ENCODE measurements at places on chromosomes 16 and 17. TPM values are rescaled to one million over a fixed set of nuclear protein-coding genes. Genes with fewer than 3 reads are reported as not detected.

GSDMA gene
- 1.3 TPM for total RNA-seq

OMG gene
- total RNA-seq: 0.11 TPM

DNA sequence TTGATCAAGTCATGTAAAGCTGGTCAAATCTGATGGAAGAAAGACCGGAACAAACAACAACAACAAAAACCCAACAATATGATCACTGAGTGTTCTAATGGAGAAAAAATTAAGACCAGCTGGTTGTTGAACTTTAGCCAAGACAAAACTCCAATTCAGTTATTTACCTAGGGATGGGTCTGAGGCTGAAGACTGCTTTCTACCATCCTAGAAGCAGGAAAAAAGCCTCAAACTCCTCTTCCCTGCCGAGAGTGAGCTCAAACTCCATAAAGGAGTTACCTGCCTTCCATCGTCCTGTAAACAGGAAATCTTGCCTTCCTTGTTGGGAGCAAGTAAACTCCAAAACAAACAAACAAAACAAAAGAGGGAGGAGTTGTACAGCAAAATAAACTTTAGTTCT, 23.1 kb upstream of the TMEM98 start:
- no peak for DNase-seq
- H3K27me3 ChIP-seq: peaks cover 14% of the 10 kb centered on the region
- no peaks in the 10 kb centered on the region for H3K36me3 ChIP-seq

DNA sequence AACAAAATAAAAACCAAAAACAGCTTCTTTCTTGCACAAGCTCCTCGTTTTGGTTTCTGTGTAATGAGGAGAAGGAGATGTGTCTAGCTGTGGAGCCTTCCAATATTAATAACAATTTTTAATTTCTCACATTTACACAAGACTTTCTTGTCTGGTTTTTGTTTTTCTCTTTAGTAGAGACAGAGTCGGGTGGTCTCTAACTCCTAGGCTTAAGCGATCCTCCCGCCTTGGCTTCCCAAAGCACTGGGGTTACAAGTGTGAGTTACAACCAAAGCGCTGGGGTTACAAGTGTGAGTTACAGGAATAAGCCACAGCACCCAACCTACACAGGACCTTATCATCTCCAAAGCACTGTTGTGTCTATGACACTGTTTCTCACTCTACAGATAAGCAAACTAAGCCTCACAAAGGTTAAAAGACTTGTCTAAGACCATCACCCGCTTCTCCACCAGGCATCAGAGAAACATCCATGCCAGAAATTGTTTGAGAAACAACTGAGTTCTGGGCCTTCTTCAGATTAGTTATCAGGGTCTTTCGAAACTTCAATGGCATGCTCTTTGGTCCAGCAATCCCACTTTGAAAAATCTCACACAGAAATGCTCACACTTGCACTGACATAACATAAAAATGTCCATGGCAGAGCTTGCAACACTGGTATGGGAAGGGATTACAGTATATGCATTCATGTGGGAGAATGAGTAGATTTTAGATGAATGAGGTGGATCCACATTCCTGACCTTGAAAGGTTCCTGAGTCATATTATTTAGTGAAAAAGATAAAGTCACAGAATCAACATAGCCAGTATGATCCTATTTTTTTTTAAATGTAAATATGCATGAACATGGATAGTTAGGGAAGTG, 3.9 kb downstream of the ABAT start:
- no peak overlapping the region for H3K27ac ChIP-seq
- peaks cover 9% of the 10 kb centered on the region for H3K36me3 ChIP-seq
- peaks cover 16% of the 10 kb centered on the region for H3K4me1 ChIP-seq
- H3K4me3 ChIP-seq: no peak overlapping the region
- no peaks in the 10 kb centered on the region for H3K27me3 ChIP-seq

DNA sequence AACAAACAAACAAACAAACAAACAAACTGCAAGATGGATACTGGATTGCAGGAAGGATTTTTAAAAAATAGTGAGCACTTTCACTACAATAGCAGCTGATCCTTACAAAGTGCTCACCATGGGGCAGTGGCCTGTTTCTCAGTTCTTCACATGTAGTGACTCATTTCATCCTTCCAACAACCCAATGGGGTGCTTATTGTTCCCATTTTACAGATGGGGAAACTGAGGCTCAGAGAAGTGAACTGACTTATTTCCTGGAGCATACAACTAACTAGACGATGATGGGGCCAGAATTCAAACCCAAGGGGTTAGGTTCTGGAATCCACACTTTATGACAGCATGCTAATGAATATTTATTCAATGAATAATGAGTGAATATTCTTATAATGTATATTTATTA, 61.2 kb downstream of the MYH11 start:
- no peak for DNase-seq
- no peaks in the 10 kb centered on the region for H3K36me3 ChIP-seq
- H3K4me3 ChIP-seq: no peak overlapping the region
- H3K4me1 ChIP-seq: no peaks in the 10 kb centered on the region
- H3K27me3 ChIP-seq: peaks cover 4% of the 10 kb centered on the region

DNA sequence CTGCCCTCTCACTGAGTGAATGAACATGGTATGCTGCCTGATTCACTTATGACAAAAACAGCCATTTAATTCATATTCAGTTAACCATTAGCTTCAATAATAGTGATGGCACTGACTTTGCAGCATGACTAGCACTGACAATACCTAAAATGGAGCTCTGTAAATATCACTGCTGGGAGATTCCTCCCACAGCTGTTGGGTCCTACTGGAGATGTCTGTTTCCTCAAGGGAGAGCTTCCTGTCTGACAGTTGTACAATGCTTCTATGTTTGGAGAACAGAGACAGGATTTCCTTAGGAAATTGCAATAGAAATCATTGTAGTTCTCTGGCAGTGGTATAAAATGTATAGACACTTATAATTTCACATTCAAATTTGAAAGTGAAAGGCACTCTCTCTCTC, 695.9 kb upstream of the CDH8 start:
- no peak overlapping the region for H3K27ac ChIP-seq
- H3K4me3 ChIP-seq: no peak overlapping the region
- H3K27me3 ChIP-seq: no peaks in the 10 kb centered on the region

DNA sequence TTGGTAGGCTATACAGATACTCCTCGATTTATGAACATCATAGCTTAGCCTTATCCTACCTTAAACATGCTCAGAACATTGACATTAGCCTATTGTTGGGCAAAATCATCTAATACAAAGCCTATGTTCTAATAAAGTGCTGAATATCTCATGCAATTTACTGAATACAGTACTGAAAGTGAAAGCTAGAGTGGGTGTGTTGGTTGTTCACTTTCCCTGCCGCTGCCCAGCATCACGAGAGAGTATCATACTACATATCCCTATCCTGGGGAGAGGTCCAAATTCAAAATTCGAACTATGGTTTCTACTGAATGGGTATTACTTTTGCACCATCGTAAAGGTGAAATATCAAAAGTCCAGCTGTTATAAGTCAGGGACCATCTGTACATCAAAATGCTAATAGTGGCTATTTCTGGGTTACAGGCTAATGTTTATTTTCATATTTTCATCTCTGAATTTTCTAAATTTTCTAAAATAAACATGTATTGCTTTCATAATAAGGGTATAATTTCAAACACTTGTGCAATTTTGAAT, 54.5 kb downstream of the NACA2 start:
- H3K27ac ChIP-seq: no peak overlapping the region
- DNase-seq: no peak
- no peaks in the 10 kb centered on the region for H3K4me1 ChIP-seq

- H3K36me3 ChIP-seq: peaks cover 36% of the 10 kb centered on the region
- no peaks in the 10 kb centered on the region for H3K27me3 ChIP-seq
- peak overlapping the region; percentile 25 for H3K27ac ChIP-seq
- DNase-seq: peak; percentile 76
- H3K4me3 ChIP-seq: no peak overlapping the region
Observed at GRCh38 chr17:78993241-78993956, 13.7 kb upstream of the LGALS3BP start.

GRCh38 chr17:48384164-48384563, 45.9 kb downstream of the SKAP1 start:
- DNase-seq: no peak
- no peak overlapping the region for H3K4me3 ChIP-seq
- peaks cover 40% of the 10 kb centered on the region for H3K4me1 ChIP-seq
- H3K27ac ChIP-seq: no peak overlapping the region
- peaks cover 50% of the 10 kb centered on the region for H3K36me3 ChIP-seq
- H3K27me3 ChIP-seq: no peaks in the 10 kb centered on the region

DNA sequence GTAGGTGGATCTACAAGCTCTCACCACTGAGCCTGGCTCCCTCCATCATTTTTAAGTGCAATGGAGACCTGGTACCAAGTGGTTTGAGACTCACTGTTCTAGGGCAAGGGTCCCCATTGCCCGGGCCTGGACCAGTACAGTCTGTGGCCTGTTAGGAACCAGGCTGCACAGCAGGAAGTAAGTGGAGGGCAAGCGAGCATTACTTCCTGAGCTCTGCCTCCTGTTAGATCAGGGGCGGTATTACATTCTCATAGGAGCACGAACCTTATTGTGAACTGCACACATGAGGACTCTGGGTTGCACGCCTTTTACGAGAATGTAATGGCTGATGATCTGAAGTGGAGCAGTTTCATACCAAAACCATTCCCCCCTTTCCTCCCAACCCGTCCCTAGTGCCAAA, 6.8 kb upstream of the ZNF594 start:
- no peaks in the 10 kb centered on the region for H3K36me3 ChIP-seq
- DNase-seq: peak; percentile 8
- H3K27ac ChIP-seq: peak overlapping the region; percentile 46
- peaks cover 13% of the 10 kb centered on the region for H3K4me1 ChIP-seq

DNA sequence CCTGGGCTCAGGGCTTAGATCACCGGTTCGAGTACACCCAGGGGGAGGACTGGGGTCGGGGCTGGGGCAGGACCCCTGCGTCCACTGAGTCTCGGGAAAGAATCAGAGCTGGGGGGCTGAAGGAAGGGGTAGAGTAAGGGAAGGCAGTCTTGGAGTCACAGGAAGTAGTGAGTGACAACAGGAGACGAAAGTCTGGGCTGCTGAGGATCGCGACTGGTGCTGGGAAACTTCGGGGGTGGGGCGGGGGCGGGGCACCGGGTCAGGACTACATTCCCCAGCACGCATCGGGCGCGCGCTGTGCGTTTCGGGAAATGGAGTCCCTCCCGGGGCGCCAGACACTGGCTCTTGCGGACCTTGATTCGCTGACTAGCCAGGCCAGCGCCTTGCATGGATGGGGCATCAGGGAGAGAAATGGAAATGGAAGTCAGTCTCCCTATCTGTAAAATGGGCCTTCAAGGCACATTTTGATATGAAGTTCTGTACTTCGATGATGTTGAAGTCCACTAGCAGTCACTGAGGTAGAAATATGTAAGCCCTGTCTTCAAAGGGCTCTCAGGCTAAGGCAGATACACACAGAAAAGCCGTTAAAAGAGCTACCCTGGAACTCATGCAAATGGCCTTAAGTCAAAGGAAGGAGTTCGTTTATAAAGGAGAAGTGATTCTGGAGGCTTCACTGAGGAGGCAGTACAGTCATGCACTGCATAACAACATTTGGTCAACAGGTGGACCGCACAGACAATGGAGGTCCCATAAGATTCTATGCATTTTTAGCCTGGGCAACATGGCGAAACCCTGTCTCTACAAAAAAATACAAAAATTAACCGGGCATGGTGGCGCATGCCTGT, 697 bp downstream of the CTF1 start:
- peak; percentile 88 for DNase-seq
- no peaks in the 10 kb centered on the region for H3K27me3 ChIP-seq
- H3K27ac ChIP-seq: peak overlapping the region; percentile 90
- peaks cover 41% of the 10 kb centered on the region for H3K4me1 ChIP-seq
- no peaks in the 10 kb centered on the region for H3K36me3 ChIP-seq
- H3K4me3 ChIP-seq: peak overlapping the region; percentile 66

DNA sequence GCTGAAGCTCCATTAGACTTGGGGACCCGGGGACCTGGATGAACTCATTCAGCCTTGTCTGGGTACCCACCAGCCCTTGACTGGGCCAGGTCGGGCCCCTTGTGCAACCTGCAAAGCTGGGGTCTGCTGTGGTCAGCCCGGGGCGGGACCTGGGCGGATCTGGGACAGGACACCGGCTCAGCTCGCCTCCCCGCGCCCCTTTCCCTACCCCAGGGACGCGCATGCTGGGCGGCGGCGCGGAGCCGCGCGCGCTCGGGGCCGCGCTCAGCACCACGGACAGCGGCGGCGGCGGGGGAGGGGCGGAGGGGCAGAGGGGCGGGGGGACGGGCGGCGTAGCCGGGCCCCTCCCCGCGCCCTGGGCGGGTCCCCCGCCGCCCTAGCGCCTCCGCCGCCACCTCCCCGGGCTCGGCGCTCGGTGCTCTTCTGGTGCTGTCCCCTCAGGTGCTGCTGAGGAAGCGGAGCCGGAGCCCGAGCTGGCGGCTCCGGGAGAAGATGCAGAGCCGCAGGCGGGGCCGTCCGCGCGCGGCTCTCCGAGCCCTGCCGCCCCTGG, 7.4 kb downstream of the ACD start:
- DNase-seq: no peak
- peaks cover 2% of the 10 kb centered on the region for H3K4me1 ChIP-seq
- peaks cover 39% of the 10 kb centered on the region for H3K36me3 ChIP-seq

GRCh38 chr17:69111794-69112193, 29.9 kb downstream of the ABCA6 start:
- no peaks in the 10 kb centered on the region for H3K36me3 ChIP-seq
- no peak overlapping the region for H3K27ac ChIP-seq
- H3K4me3 ChIP-seq: no peak overlapping the region
- H3K4me1 ChIP-seq: no peaks in the 10 kb centered on the region

Data from activated CD8-positive, alpha-beta T cell treated with anti-CD3 and anti-CD28 coated beads for 36 hours (primary cell).